ENCODE measurements at places on chromosomes 5 and 9. TPM values are rescaled to one million over a fixed set of nuclear protein-coding genes. Genes with fewer than 3 reads are reported as not detected.

DNA sequence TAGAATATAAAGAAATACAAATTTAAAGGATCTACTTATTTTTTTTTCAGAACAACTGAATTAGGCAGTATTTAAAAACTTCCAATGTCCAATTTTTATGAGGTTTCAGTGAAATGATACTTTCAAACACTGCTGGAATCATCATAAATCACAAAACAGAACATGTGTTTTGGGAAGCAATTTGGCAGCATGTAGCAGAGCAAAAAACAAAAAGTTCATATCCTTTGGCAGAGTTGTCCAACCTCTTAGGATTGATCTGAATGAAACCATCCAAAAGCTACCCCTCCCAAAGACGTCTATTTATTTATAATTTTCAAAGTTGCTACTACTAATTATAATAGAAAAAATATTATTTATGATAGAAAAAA lies 192.4 kb upstream of the PUM3 start:
- no peak for DNase-seq

GRCh38 chr5:96391921-96392320 lies 41.1 kb downstream of the PCSK1 start:
- no peak for DNase-seq

The MYMK gene
- not detected for total RNA-seq

DNA sequence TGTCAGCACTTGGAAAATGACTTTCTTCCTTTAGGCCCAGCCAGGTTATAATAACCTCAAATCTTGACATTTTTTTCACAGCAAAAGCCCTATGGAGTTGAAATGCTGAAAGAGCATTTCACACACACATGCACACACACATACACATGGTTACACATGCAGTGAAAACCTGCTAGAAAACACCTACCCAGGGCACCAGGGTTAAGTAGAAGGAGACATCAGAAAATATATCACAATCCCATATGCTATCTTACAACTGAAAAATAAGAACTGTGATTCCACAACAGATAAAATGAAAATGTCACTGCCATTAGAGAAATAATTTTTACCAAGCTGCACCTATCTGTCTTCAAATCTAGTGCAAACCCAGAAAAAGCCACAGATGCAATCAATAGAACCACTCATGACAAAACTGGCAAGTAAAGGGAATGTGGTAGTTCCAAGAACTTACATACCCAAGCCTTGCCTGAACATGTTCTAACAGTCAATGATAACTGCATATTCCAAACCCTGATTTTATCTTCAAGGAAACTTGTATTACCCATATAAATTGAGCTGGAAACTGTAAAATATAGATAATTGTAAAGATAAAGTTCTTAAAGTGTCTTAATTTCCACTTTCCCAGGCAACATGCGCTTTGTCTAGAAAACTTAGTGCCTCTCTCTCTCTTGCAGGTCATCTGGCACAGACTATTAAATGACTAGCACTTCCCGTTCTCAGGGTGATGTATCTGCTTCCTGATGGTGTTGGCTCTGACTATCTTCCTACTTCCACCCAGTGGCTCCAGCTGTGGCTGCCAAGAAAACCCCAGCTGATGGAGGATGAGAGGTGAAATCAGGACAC lies 250.2 kb upstream of the PTGER4 start:
- DNase-seq = no peak

The ROPN1L gene
- 1.3 TPM for total RNA-seq

- no peak for DNase-seq
Observed at GRCh38 chr9:110282018-110282738, 25.9 kb upstream of the TXN start.

DNA sequence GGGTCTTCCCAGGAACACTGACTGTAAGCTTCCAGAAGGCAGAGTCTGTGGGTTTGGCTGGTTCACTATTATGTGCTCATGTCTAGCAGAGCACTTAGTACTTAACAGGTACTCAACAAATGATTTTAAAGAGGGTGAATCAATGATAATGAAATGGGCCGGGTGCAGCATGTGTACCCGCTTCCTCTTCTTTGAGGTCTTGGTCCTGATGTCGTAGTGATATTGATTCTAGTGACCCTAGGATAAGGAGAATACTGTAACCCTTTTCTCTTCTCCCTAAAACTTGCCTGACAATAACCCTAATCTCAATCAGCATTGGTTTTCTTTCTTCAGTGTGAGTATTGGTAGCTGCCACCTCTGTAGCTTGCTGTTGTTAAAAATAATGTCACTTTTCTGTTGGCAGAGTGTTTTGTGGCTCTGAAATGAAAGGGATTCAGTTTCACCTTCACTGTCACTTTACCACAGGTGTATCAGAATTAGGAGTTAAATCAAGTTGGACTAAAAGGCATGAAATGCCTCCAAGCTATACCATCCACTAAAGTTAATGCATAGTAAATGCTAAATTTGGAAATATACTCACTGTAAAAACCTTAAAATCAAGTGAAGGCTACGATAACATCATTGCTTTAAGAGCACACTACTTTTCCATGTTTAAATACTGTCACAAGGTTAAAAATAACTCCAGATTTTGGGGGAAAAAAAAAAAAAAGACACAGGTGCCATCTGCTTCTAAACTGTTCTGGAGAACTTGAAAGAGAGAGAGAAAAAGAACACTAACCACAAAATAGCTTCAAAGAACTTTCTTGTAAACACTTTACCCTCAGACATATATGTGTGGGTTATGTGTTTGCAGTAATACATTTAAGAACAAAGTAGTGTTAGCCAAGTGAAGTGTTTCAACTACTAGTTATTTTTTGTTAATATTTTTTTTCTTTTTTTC lies 6.0 kb downstream of the CAMK4 start:
- DNase-seq = no peak

DNA sequence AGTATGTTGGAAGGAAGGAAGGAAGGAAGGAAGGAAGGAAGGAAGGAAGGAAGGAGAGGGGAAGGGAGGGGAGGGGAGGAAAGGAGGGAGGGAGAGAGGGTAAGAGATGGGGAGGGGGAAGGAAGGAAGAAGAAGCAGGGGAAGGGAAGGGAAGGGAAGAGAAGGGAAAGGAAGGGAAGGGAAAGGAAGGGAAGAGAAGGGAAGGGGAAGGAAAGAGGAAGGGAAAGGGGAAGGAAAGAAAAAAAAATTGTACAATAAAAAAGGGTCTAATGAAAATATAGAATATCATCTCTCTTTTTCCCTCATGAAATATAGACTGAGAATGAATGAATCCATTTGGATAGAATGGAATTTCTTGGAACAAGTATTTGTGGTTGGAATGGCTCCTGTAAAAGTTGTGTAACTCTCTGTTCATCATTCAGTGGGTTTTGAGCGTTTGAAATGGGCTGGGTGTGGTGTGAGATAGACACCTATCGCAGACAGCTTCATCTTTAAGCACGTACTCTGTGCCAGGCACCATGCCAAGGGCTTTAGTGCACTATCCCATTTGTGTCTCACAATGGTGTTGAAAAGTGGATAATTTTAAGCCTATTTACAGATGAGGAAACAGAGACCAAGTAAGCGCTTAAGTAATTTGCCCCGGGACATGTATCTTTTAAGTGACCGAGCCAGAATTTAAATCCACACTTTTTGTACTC lies 11.6 kb upstream of the PAPPA start:
- DNase-seq = no peak

DNA sequence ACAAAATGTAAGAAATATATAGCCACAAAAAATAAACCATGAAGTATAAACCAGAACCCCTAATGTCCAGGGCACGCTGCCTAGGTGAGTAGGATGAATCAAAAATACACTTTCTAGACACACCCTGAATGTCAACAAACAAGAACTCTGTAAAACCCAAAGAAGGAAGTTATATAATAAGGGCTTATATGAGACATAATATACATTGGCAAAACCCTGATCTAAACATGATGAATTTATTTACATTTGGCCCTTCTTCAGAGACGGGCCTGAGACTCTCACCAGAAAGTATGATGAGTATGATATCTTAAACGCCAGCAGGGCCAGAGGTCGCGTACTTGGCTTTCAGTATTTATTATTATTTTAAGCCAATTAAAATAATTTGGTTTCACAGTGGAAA lies 125.1 kb upstream of the FST start:
- DNase-seq = no peak

DNA sequence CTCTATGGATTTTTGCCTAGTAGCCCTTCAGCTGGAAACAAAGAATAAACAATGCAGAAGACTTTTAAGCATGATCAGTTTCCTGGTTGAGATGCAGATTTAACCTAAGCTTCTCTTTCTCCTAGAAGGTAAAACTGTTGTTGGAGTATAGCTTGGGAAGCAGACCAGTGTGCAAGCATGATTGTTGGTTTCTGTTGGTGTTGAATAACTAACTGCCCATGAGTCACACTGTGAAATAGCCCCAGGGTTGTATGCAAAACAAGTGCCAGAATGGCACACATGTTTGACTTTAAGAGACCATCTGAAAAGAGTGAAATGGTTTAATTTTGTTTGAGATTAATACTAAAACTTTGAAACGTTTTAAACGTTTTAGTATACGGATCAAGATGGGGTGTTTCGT lies 227.1 kb downstream of the ARHGEF28 start:
- no peak for DNase-seq

DNA sequence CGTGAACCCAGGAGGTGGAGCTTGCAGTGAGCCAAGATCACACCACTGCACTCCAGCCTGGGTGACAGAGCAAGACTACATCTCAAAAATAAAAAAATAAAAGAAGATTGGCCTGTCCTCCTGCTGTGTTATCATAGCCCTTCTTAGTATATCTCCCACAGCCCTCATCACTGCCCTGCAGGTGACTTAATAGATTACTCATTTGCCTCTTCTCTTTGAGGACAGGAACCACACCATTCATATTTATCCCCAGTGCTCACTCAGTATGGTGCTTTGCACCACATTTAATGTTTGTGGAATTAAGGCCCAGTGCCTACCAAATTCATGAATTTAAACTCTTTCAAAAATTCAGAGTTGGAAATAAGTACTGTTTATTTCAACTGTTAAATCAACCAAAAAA lies 10.3 kb downstream of the IDNK start:
- no peak for DNase-seq

The TAL2 gene
- total RNA-seq = not detected

- no peak for DNase-seq
Observed at GRCh38 chr5:56147659-56148230, 85.4 kb downstream of the ANKRD55 start.

The INSL4 gene
- not detected for total RNA-seq

All from body of pancreas (tissue), 4 donors.